Suprapubic skin (tissue), 4 donors: ENCODE measurements at places on chromosomes 6 and 20. TPM values are rescaled to one million over a fixed set of nuclear protein-coding genes. Genes with fewer than 3 reads are reported as not detected.

- no peak for DNase-seq
Observed at GRCh38 chr20:58677808-58678207, 14.8 kb upstream of the NPEPL1 start.

DNA sequence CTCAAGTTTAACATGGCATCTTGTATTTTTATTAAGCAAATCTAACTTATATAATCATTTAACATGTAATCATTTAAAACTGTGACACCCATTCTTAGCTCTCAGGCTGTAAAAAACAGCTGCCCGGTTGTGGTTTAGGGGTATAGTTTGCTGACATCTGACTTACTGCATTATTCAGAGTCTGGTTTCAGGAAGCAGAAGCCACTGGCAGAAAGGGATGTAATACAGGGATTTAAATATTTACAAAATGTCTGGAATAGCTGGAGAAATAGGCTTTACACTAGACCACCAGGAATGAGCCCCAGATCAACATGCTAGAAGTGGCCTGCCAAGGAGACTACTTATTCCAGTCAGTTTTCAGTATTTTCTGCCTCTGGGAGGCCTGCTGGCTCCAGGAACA lies 421.1 kb downstream of the CD109 start:
- DNase-seq = no peak

The GNAS-AS1 gene
- not detected for total RNA-seq

The ID4 gene
- total RNA-seq = 135 TPM
